ENCODE measurements at places on chromosomes 5 and 9.

DNA sequence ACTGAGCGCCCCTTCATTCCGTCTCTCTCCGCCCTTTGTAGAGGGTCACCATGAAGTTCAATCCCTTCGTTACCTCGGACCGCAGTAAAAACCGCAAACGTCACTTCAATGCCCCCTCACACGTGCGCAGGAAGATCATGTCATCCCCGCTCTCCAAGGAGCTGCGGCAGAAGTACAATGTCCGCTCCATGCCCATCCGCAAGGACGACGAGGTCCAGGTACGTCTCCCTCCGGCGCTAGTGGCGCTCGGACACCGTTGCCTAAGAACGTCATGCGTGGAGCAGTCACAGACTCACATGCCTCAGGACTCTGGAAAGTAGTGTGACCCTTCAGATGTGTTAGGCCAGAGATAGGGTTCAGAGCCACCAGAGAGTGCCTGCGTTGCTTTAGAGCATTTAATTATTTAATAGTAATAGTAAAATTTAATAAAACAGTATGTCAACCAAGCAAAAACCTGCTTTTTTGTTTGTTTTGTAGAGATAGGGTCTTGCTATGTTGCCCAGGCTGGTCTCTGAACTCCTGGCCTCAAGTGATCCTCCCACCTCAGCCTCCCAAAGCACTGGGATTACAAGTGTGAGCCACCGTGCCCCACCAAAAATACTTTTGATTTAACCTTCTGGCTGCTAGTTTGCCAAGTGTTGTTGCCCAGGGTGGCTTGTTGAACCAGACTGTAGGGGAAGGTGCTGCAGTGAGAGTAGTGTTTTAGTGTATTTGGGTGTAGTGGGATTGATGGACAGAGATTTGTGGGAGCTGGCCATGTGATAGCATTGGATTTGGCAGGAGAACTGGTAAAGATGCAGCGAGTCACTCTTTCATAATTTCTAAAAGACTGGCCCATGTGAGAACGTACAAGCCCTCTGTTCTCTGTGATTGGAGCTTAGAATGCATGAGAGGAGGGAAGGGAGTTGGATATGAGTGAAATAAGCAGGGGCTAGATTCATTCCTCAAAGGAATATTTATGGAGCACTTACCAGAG, 888 bp downstream of the RPL26L1 start:
- no peak for DNase-seq

DNA sequence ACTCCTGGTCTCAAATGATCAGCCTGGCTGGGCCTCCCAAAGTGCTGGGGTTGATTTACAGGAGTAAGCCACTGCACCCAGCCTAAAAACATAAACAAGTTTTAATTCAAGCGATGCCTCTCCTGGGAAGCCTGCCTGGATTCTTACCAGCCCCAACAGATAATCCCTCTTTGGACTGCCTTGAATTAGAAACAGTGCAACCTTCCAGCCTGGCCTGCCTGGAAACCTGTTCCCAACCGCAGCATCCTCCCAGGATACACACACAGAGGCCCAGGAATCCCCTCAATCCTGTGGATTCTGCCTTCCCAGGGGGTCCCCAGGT, 19.2 kb downstream of the PTGES start:
- no peak for DNase-seq

DNA sequence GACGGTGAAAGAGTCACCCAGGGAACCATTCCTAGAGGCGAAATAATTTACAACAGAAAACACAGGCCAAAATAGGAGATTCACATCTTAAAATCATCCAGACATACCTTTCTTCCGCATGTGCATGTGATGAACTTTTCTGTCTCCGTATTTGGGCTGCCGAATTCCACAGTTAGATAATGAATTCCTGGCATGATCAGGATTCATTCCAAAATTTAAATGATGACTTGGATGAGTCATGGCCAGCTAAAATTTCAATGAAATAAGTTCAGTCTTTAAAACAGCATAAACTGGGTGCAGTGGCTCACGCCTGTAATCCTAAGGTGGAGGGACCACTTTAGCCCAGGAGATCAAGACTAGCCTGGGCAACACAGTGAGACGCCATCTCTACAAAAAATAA, 82.7 kb downstream of the DROSHA start:
- no peak for DNase-seq

GRCh38 chr5:11477786-11478185, 426.5 kb downstream of the CTNND2 start:
- no peak for DNase-seq

GRCh38 chr9:109319017-109319625, 1.7 kb downstream of the EPB41L4B start:
- DNase-seq, result no peak

DNA sequence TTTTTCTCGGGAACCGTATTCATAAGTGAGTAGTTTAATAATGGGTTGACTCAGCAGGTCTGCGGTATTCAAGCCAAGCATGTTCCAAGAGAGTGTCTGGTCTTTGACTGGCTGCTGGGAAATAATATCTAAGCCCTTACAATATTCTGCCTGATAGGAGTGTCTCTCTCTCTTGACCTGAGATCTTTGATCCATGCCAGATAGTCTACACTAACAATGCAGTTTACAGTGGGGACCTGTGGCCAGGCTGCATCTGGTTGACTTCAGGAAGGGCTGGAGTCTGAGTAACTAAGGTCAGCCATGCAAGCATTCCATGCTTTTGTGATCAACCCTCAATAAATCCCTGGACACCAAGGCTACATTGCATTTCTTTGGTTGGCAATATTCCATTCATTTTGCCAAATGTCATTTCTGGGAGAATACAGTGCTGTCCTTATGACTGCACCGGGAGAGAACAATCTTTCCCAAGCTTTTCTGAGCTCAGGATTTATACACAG, 195.5 kb downstream of the SEMA5A start:
- DNase-seq, result no peak

DNA sequence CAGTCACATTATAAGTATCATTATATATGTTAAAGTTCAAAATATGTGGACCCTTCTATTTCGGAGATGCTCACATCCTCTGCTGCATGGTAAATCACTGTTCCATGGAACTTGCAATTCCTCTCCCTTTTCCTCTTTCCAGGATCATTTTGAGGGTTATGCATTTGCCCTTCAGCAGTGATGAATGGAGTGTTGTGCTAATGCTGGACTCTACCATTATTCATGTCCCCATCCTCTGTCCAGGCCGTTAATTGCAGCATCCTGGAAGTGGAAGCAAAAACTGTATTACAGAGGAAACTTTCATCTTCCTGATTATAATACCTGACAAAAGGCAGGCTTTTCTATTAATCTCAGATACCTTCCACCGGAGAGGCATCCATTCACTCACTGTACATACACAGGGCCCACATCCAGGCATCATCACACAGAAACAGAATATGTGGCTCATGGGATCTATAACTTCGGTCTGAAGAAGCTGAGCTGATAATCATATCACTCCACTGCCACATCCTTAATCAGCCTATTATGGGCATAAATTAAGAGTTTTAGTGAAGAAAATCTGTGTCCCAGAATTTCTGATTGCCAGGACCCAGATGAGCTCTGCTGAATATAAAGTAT, 65.0 kb upstream of the ACO1 start:
- DNase-seq, result no peak

DNA sequence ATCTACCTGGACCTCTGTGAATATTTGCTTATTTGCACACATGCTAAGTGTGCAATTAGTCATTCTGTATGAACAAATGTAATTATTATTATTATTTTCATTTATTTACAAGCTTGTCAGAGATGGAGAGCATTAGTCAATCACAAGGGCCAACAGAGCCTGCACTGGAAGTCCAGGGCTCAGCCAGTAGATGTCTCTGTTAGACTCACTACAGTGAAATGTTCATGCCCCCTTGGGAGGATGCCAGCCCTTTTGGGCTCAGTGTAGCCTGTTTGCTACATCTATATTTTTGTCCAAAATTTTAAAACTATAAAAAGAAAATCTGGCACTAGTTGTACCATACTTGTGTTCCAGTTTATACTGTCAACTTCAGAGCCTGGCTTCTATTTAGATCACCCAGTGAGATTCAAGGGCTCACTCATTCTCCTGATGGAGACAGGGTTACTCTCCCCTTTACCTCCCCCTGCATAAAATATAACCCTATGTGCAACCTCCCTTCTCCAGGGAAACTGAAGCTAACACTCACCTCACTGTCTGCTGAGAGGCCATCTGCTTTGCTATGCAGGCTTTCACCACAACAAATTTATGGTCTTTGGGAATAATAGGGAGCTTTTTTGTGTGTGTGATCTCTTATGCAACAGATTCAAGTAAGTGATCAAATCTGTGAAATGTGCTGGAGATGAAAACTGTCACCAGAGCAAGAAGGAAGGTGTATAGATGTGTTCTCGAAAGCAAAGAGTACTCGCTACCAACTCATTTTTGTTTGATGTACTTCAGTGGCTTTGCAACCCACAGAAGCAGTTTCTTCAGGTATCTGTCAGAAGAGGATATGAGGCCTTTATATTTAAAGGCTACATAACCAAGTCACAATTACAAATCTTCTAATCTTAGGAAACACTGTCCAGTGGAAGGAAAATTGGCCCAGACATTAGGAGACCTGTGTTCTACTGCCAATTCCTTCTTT, 99.9 kb upstream of the TLE4 start:
- no peak for DNase-seq

- no peak for DNase-seq
These were observed 321.6 kb downstream of the EDIL3 start for GRCh38 chr5:84063041-84063440.

- DNase-seq, result no peak
These were observed 30.4 kb upstream of the KLF9 start for GRCh38 chr9:70444904-70445303.

DNA sequence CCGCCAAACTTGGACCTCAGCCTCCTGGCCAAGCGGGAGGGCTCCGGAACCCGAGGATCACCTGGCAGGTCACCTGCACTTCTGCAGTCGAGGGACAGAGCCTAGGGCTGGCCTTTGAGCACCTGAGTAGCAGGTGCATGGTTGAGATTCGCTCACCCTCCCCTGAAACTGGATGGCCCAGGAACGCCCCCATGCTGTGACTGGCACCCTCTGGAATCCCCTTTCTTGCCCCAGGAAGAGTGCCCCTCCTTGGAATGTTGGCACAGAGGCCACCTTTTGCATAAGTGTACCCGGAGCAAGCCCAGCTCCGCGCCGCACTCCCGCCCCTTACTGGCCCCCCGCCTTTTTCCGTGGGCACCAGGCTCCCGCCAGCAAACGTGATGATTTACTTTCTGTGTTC, 112.5 kb upstream of the IER5L start:
- DNase-seq, result no peak

Data from stimulated activated CD4-positive, alpha-beta T cell treated with anti-CD3 and anti-CD28 coated beads, Interleukin-1b, Interleukin-23, amount 100 ng/mL, for 24 hours (primary cell).